ENCODE measurements at places on chromosomes 7 and 10. TPM values are rescaled to one million over a fixed set of nuclear protein-coding genes. Genes with fewer than 3 reads are reported as not detected.

GJD4 gene
- total RNA-seq: not detected

MCM10 gene
- total RNA-seq: 6.0 TPM

LMTK2 gene
- 7.6 TPM for total RNA-seq

DENND10 gene
- 73.2 TPM for total RNA-seq

PNLIPRP3 gene
- 0.17 TPM for total RNA-seq

GSTO1 gene
- total RNA-seq: 315 TPM

CNTNAP2 gene
- total RNA-seq: 0.15 TPM

HECW1 gene
- 4.9 TPM for total RNA-seq

SPDYE2 gene
- total RNA-seq: not detected
